ENCODE measurements at places on chromosomes 13 and 19.

- no peak for DNase-seq
Observed at GRCh38 chr19:53864308-53864836, 3.3 kb upstream of the MYADM start.

GRCh38 chr19:13420780-13421179 lies 85.5 kb downstream of the CACNA1A start:
- DNase-seq: no peak

GRCh38 chr19:50233308-50233910 lies 30.0 kb downstream of the MYH14 start:
- DNase-seq: no peak

GRCh38 chr13:99636728-99637353 lies 135.6 kb downstream of the TM9SF2 start:
- DNase-seq: no peak

- no peak for DNase-seq
Observed at GRCh38 chr13:66803013-66803807, 426.9 kb downstream of the PCDH9 start.

DNA sequence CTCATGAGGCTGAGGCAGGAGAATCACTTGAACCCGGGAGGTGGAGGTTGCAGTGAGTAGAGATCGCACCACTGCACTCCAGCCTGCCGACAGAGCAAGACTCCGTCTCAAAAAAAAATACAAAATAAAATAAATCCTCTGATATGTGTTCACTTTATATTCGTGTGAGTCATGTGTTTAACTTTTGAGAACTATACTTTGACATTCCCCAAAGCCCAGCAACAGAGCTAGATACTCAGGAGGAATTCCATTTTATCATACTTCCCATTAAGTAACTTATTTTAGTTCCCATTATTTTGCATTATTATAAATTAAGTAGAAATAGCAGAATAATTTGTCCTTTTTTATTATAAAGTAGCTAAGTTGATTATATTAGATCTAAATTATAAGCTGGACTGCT lies 3.3 kb upstream of the CHAMP1 start:
- no peak for DNase-seq

DNA sequence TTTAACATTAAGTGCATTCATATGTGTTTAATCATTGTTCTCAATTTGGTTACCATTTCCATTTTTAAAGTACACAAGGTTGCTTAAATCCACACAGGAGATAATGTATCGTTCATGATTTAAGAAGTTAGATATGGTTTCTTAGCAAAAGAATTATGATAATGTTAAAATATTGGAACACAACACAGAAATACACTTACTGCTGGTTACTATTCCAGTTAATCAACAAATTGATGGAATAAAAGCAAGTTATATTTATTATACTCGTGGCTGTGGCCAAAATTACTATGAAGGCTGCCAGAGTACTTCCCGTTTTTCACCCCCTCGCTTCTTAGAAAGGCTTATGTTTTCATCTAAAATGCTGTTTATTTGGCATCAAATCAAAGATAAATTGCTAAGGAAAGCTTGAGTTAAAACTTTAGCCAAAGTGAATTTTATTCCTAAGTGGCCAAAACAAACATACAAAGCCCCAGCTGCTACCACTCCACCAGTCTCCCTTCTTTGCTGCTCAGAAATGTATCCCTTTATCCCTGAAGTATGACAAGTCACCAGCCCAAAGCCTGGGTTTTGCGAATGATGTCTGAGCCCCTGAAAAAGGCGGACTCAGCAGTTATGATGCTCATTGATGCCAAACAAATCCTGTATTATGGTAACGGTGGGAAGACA lies 27.7 kb downstream of the LCP1 start:
- DNase-seq: no peak
